ENCODE measurements at places on chromosomes 3 and 15.

- DNase-seq: peak; percentile 83
Measured at GRCh38 chr3:77079988-77080610, 40.2 kb downstream of the ROBO2 start.

GRCh38 chr15:69128667-69129311 is 31.6 kb upstream of the GLCE start:
- DNase-seq: no peak

DNA sequence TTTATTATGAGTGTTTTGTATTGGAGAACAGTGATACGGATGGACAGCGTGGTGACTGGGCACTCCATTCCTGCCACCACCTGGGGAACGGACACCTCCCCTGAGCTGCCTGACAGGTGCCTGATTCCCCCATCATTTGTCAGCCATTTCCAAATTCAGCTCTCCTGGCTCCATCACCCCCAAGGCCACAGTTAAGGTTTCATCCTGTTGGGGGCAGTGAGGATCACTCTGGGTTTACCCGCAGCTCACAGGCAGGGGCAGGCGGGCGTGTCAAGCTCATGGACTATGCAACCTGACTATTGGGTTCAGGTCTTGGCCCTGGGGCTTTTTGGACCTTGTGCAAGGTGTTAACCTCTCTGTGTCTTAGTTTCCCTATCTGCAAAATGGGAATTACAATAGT is 76.3 kb downstream of the RAB11A start:
- DNase-seq: no peak

- no peak for DNase-seq
Measured at GRCh38 chr15:34616613-34617012, 33.2 kb upstream of the GOLGA8B start.

DNA sequence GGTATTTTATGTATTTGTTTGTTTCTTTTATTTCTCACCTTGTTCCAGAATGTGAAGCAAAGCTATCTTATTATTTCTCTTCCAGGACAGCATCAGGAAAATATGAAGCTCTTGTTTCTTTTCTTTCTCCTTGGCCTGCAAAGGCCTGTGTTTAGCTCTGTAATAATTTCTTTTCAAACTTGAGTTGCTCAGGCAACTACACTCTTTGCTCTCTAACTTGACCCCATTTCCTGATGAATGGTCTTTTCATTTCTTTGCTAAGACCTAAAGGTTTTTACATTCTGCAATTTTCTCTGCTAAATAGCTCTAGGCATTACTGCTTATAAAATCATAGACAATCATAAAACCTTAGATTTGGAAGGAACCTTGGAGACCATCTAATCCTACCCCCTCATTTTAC is 26.2 kb upstream of the ZNF770 start:
- no peak for DNase-seq

DNA sequence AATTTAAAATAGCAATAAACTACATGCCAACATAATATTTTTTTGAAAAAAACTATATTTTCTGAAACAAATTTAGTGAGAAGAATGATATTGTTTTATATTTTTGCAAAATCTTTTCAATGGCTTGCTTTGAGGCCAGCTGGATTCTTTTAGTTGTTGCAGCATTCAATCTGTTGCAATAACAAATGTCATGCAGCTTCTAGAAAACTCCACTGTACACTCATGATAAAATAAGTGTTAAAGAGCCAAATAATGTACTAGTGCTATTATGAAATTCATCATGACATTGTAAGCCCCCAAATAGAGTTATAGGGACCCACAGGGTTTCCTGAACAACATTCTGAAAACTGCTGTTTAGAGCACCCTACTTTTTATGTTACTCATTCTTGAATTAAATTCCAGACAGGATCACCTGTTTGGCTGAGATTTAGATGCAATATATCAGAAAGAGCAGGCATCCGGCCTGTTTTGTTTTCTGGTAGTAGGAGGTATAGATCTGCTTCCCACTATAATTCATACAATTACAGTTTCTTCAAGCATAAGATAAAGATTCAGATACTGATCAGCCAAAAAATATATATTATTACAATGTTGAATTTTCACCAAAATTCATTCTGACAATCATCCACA is 703.0 kb upstream of the ZNF385D start:
- no peak for DNase-seq

GRCh38 chr15:100111125-100112060 is 230.4 kb downstream of the ADAMTS17 start:
- no peak for DNase-seq

DNA sequence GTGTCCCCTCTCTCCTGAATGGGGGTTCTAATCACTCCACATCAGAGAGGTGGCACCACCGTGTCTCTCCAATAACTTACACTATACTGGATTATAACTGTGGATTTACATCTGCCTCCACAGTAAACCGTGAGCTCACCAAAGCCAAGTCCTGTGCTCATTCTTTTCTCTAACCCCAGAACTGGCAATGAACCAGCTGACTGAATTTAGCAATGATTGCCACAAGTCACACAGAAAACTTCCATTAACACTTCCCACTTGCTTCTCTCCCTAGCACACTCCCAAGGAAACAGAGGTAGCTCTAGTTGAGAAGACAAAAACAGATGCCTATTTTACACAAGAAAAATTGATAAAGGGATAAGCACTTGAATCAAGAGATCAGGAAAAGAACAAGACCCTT is 361.3 kb downstream of the ULK4 start:
- DNase-seq: no peak

DNA sequence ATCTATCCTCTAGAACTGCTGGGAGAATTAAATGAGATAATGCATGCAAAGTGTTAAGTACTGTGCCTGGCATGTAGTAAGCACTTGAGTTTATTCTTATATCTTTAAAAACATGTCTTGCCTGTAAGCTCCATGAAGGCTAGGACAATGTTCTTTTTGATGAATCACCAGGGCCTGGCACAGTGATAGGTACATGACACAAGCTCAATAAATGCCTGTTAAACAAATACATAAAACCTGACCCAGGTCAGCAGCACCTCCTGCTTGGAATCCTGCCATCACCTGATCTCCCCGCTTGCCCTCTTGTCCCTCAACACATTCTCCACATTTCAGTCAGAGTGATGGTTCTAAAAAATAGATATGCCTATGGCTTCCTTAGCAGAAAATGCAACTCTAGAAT is 186.8 kb downstream of the CHST2 start:
- no peak for DNase-seq

Measured in neural progenitor cell (in vitro differentiated cells).